Activated CD4-positive, alpha-beta T cell treated with anti-CD3 and anti-CD28 coated beads, Interleukin-2, amount 50 U/mL, for 4 hours (primary cell): ENCODE measurements at places on chromosomes 1 and 21.

DNA sequence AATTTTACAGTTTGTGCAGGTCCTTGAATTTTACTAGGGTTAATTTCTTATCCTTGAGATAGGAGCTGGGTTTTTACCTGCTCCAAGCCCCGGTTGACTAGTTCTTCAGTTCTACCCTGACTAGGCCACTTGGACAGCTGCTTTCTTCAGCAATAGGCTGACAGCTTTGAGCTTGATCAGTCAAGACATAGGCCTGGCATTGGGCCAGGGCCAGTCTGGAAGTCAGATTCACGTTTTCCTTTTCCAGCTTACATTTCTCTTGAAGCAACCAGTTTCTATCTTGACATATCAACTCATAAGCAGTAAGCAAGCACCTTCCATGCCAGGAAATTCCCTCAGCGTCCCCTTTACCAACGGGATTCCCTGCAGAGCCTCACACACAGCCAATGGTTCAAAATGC, 63.7 kb upstream of the AJAP1 start:
- DNase-seq, result no peak

GRCh38 chr1:2611621-2612437, 21.0 kb downstream of the MMEL1 start:
- no peak for DNase-seq

- DNase-seq, result no peak
Measured at GRCh38 chr1:109910963-109911798, 532 bp downstream of the CSF1 start.

DNA sequence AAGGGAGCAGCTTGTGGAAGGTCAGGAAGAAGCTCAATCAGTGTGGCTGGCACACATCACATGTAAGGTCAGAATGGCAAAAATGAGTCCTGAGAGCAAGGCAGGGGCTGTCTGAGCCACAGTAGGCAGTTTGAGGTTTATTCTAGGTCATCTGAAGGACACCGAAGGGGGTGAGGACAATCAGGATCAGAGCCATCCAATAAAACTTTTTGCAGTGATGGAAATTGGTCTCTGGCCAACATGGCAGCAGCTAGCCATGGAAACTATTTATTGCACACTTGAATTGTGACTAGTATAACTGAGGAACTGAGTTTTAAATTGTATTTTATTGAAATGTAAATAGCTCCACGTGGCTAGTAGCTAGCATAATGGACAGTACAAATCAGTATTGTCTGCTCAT, 97.0 kb upstream of the CACNA1E start:
- DNase-seq, result no peak

DNA sequence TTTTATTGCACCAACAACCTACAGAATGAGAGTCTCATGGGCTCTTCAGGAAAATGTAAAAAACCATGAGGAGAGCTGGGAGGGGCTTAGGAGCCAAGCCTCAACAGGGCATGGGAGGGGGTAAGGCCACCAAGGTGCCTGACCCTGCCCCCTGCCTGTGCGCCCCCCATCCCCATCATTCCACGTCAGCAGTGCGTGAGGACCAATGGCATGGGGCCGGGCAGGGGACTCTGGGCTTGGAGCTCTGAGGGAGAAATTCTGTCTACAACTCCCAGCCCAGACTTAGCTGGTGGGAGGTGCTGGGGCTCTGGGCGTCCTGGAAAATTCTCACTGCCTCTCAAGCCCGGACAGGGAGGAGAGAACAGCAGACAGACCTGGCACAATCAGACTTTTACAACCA, 5.2 kb upstream of the CAMK2N1 start:
- DNase-seq, result no peak

- no peak for DNase-seq
Measured at GRCh38 chr1:3543076-3544039, 68.0 kb downstream of the MEGF6 start.

DNA sequence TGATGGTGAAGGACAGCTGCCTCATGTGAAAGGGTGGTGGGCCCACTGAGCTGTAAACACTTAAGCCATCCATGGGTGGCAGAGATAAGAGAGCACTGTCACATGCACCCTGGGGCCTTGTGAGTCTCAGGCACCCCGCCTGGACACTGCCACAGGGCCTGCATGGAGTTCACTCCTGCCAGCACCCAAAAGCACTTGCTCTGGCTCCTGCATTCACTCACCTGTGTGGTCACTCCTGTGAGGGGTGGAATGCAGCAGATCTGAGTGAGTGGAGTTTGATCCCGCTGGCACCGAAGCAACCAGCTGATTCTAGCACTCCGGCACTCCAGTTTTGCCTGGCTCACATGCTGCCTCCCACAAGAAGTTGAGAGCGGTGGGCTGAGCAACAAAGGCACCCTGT, 1142.1 kb upstream of the PRMT6 start:
- DNase-seq, result no peak

DNA sequence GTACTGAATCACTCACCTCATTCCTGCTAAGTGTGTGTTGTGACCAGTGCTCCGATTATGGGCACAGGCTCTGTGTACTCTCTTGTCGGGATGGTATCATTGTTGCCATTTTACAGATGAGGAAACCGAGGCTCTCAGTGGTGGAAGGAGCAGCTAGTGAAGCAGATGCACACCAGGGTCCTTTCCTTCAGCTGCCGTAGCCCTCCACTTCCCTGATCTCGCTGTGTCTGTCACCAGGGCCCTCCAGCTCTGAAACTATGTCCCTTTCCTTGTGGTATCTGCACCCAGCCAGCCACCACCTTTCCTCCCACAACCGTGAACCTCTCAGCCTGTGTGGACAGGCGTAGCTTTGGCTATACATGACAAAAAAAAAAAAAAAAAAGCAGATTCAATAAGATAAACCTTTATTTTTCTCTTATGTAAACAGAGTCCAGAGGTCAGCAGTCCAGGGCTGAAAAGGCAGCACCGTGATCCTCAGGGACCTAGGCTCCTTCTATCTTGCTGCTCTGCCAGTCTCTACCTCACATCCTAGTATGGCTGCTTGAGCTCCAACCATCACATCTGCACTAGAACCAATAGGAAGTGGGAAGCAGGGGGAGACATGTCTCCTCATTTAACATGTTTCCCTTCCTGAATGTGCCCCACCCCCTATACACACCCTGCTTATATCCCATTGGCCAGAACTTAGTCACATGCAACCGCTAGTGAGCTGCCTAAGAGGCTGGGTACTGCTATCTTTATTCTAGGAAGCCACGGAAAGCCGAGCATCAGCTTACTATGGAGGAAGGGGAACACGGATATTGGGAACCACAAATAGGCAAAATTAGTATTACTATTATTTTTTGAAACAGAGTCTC, 44.3 kb downstream of the TMEM51 start:
- DNase-seq, result no peak

GRCh38 chr1:186884251-186884650, 55.5 kb downstream of the PLA2G4A start:
- no peak for DNase-seq

GRCh38 chr1:13483946-13484345, 29.9 kb downstream of the LRRC38 start:
- no peak for DNase-seq

GRCh38 chr1:21042929-21043605, 133.6 kb downstream of the EIF4G3 start:
- no peak for DNase-seq

DNA sequence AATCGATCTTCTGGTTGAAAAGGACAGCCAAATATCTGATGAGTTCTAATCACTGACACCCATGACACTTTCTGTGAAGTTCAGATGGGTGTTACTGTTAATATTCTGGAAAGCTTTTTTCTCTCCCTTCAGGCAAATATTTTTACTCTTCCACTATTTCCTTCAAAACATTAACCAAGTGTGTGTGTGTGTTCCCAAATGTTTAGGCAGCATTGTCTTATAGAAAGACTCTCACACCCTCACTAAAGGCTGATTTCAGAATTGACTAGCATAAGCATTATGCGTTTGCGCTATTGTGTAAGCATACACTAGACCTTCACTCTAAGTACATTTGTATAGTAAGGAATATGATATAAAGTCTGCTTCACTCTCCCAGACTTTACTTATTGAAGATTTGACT, 24.7 kb downstream of the WARS2 start:
- DNase-seq, result no peak

DNA sequence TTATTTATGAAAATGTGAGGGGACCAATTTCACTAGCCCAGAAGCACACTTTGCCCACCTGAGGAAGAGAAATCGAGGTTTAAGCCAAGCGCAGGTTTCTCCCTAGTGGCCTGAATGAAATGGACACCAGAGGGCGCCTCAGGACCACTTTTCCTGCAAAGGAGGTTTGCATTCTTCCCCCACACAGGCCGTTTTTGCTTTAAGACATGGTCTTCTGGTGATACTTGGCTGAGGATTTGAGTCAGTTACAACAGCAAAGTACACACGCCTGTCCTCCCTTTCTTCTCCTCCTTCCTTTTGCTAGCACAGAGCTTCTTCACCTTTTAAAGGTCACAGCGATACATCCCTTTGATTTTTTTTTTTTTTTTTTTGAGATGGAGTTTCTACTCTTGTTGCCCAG, 5.4 kb downstream of the PLA2G2E start:
- peak; percentile 83 for DNase-seq

GRCh38 chr21:35488946-35489345, 439.8 kb upstream of the RUNX1 start:
- no peak for DNase-seq
